Stimulated activated CD4-positive, alpha-beta T cell treated with anti-CD3 and anti-CD28 coated beads, Interleukin-4, amount 100 ng/mL, for 24 hours (primary cell): ENCODE measurements at places on chromosomes 16 and 17.

GRCh38 chr16:31700200-31700529 is 172.5 kb downstream of the AHSP start:
- no peak for DNase-seq

GRCh38 chr16:8661703-8662102 is 12.7 kb upstream of the ABAT start:
- DNase-seq, result no peak

DNA sequence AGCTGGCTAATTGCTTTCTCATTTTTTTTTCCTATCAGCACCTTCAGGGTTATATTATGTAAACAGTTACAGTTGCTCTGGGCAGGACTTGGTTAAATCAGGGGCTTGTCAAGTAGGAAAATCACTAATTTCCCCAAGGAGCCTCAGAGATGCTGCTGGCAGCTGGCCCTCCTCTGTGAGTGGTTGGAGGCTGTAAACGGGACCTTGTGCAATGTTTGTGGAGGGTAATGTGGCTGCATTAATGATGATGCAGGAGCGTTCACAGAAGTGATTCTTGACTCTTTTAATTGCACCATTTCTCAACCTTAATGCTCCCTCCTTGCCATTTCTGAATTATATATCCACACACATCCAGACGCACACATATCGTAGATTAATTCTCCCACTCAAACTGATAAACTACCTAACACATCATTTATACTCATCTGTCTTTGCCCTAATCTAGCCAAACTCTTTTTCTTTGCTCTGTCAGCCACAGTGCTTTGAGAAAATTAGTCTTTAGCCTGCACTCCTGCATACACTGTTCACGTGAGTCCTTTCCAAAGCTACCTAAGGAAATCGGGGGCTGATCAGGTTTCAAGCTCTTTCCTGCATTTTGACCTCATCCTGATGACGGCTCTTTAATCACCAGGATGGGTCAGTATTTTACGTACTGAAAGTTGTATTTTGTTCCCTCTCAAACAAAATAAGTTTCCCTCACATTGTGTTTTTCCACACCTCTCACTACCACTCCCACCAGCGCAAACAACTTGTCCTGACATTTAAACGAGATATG is 154.4 kb upstream of the PIRT start:
- DNase-seq, result no peak

GRCh38 chr16:88585269-88585668 is 15.1 kb downstream of the ZC3H18 start:
- no peak for DNase-seq

GRCh38 chr16:505479-506245 is 21.9 kb upstream of the CAPN15 start:
- DNase-seq, result no peak

GRCh38 chr17:29709866-29710519 is 87.3 kb upstream of the CORO6 start:
- DNase-seq, result no peak

DNA sequence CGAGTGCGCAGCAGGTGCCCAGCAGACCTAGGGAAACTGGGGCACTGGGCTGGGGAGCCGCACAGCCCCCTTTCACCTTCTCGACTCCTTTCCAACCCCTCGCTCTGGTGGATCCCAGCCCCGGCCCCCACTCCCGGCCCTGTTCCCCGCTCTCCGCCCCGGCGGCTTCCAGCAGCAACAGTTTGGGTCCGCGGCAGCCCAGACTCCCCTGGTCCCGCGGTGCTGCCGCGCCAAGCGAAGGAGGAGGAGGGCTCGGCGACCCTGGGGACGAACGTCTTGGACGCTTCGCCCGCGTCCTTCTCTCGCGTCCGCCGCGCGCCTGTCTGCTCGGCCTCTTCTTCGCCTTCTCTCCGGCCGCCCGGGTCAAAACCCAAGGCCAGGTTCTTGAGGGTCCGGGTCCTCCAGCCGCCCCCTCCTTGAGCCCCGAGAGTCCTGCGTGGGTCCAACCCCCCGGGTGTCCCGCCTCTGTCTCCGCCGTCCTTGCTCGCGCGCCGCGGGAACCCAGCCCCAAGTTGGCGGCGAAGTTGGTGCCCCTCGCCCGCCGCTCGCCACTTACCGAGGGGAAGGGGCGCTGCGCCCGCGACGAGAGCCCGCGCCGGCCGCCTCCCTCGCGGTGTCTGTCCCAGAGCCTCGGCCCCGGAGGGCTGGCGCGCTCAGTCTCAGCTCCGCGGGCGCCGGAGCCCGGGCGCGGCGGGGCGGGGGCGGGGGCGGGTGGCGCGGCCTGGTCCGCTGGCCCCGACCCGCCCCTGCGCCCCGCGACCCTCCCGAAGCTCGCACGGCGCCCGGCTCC is 1.4 kb upstream of the GRIN2C start:
- DNase-seq, result no peak

DNA sequence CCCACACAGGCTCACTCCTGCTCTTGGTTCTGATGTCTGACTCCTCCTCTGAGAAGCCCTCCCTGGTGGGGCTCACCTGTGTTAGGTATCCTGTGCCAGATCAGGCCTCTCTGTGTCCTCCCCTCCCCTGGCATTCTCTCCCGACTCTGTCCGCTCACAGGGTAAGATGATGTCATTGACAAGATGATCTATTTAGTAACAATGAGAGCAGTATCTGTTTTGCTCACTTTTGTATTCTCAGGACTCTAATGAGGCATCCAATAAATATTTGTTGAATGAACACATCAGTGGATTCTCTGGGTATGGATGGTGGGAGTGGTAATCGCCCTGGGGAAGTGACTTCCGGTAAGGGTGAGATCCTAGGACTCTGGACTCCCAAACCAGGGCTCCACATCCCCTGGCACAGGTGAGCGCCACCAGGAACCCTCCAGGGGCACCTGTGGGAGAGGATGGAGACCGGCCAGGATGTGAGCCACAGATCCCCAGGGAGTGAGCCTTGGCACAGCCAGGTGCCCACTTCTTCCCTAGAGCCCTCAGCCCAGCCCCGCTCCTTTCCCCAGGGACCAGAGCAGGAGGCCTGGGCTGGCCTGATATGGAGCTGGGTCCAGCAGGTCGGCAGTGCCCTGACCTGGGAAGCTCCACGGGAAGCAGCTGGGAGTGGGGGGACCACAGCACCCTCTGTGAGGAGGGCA is 5.4 kb upstream of the HAP1 start:
- DNase-seq, result no peak
